ENCODE measurements at places on chromosomes 1 and 21.

DNA sequence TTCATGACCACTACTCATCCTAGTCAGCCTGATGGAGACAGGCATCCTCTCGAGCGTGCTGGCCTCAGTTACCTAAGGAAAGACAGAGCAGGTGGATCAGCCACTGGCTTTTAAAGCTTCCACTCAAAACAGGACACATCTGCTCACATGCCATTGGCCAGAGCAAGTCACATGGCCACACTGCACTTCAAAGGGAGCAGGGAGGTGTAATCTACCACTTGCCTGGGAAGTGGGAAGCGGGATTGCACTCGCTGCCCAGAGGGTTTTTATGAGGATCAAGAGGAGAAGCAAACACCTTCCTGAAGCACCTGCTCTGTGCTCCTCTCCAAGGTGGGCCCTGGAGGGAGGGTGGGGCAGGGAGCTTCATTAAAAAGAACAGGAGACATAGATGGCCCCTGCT is 108.0 kb downstream of the TAS1R2 start:
- no peak for DNase-seq

- DNase-seq = no peak
Measured at GRCh38 chr1:36136535-36136934, 11.5 kb upstream of the COL8A2 start.

GRCh38 chr1:73913025-73913424 is 285.0 kb downstream of the LRRIQ3 start:
- DNase-seq = no peak

DNA sequence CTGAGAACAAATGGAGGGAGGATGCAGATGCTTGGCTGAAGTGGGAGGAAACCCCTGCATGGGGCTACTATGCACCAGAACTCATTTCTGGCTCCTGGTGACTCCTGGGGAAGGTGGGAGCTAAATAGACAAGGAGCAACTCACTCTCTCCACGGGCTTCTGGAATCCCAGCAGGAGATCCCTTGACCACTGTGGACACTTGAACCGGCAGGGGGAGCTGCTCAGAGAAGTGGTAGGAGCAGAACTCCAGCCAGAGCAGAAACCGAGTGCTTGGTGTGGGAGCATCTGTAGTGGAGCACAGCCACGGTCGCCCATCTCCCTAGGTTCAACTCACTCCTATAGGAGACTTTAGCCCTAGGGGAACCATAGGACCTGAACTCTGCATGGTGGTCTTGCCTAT is 205.6 kb upstream of the GJB5 start:
- DNase-seq = no peak

DNA sequence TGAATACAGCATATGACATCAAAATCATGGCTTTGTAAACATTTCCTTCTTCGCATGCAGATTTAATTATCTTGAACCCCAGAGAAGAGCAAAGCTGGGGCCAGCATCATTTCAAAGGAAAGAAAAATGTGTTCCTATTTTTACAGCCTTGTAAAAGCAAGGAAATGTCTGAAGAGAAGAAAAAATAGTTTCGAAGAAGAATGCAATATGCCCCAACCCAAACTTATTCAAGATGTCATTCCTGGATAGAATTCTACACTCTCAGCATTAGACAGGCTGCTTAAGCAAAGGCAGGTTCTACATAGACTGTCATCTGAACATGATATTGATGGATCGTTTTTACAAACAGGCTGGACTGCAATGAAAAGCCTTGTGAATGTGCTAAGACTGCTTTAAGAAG is 900.8 kb downstream of the TTLL7 start:
- DNase-seq = no peak

GRCh38 chr1:101474039-101474665 is 237.3 kb downstream of the S1PR1 start:
- no peak for DNase-seq

- DNase-seq = no peak
Measured at GRCh38 chr1:118145721-118146120, 39.3 kb downstream of the SPAG17 start.

- DNase-seq = no peak
Measured at GRCh38 chr1:21296509-21297354, 6.5 kb upstream of the ECE1 start.

- DNase-seq = no peak
Measured at GRCh38 chr1:24743404-24744211, 1.6 kb upstream of the CLIC4 start.

DNA sequence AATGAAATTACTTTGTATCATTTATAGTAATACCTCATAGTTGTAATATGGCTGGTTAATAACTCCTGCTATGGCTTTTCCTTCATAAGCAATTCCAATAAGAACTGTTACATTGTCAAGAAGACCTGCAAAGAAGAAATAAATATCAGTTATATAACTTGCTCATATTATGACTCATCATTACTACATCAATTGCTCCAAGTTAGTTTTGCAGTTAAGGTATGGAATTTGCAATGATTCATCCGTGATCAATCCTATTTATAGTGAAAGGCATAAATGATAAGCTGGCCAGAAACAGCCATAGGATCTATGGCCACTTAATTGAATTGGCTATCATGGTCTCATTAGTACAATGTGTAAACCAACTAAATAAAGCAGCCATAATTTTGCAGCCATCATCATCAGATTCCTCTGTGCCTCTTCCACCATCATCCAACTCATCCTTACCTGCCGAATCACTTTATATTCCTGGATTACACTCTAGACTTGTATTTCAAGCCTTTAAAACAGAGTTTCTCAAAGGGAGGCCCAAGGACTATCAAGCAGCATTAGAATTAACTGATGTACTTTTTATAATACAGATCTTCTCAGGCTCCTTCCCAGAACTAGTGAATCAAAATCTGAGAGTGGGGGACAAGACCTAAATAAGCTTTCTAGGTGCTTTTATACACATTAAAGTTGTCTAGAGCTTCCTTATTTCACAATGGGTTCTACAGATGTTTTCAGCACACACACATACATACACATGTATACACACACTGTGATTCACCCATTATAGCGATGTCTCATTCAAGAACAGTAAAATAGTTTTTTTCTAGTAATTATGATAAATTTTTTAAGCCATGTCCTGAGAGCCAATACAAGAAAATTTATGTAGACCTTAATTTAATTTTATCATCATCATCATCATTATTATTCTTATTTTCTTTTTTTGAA is 21.2 kb upstream of the EPRS1 start:
- no peak for DNase-seq

DNA sequence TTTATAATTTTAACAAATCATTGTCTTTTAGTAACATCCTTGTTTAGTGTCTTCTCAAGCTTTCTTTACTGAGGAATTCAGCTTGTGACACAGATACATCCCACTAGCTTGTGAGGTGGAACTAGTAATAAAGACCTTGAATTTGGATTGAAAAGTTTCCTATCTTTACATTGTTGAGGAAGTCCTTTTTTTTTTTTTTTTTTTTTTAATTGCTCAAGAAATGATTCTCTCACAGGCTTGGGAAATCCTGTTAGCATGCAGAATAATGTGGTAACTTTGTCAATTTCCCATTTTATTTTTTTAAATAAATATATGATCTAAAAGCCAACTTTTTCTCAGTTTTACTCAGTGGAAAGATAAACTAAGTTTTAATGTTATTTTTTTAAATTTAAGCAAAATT is 15.8 kb downstream of the DENND2D start:
- DNase-seq = no peak
